ENCODE measurements at places on chromosomes 12 and 14. TPM values are rescaled to one million over a fixed set of nuclear protein-coding genes. Genes with fewer than 3 reads are reported as not detected.

DNA sequence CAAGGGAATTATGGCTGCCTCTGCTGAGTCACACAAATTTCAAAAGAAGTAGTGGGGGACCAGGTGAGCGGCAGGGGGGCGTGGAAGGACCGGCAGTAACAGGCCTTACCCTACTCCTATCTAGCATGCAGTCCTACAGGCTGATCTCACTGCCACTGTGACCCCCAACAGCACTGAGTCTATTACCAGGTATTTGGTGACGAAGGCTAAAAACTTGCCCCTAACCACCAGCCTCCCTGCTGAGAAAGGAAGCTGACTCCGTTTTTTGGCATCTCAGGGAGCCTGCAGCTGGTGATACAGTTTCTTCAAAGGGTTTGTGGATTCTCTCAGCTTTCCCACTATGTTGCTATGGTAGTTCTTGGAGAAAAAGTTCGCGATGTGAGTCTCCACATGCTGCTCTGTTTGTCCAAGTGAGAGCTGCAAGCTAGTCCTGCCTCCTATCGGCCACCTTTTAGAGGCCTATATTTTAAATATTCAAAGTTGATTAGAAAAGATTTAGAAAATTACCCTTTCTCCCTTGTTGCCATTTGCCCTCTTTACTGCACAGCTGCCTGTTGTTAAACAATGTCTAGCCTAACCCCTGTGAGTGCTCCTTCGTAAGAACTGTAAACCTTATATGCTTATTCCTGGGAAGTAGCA, 57.1 kb upstream of the SLCO1B1 start:
- DNase-seq = no peak

DNA sequence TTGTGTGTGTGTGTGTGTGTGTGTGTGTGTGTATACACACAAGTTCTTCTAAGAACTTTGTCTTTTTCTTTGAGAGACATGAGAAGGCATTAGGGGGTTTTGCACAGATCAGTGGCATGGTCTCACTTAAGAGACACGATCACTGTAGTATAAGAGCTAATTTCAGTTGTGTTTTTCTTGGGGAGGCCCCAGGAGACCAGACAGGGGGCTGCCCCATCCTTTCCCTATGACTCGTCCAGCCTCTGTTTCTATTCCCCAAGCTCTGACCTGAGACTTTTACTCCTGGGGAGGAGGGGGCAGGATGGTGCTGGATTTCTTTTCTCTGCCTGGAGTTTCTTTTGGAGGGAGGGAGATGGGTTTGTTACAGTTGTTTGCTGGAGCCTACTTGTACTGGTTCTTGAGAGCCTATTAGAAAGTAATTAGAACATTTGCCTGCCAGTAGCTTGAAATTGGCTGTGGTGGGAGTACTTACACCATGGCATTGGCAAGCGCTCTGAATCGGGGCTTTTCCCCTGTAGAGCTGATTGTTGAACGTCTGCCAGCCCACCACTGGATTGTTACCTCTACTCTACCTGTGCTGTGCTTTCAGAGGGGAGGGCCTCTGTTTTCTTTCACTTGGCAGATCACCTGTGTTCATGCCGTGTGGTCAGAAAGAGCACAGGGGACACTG, 109.5 kb downstream of the TSPAN9 start:
- no peak for DNase-seq

- DNase-seq = no peak
These were observed 11.9 kb downstream of the NT5DC3 start for GRCh38 chr12:103829092-103829491.

- DNase-seq = no peak
These were observed 10.7 kb upstream of the FRS2 start for GRCh38 chr12:69459477-69459876.

- DNase-seq = no peak
These were observed 87.2 kb downstream of the DAAM1 start for GRCh38 chr14:59275668-59276067.

GRCh38 chr12:19246933-19247332, 117.4 kb downstream of the PLEKHA5 start:
- no peak for DNase-seq

GRCh38 chr12:63882844-63883243, 38.3 kb downstream of the SRGAP1 start:
- DNase-seq = no peak

DNA sequence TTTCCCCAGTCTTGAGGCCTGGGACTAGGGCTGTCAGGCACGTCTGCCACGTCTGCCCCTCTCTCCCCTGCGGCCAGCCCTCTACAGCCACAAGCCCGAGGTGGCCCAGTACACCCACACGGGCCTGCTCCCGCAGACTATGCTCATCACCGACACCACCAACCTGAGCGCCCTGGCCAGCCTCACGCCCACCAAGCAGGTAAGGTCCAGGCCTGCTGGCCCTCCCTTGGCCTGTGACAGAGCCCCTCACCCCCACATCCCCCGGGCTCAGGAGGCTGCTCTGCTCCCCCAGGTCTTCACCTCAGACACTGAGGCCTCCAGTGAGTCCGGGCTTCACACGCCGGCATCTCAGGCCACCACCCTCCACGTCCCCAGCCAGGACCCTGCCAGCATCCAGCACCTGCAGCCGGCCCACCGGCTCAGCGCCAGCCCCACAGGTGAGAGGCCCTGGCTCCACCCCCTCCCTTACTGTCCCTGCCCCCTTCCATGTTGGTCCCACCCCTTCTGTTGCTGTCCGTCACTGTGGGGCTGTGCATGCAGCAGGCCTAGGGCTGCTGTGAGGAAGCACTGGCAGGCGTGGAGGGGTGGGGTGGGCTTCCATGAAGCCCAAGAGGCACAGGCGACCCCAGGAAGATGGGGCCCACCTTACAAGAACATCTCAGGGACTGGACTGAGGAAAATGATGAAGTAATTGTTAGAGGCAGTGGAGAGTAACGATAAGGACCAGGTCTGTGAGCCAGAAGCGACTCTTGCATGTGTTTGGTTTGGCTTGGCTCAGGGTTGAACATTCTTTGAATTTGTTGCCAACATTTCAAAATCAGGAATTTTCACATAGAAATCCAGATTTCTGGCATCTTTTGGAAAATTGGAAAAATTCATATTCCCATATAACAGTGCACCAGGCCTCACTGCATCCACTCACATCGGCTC, 16.8 kb downstream of the C12orf43 start:
- no peak for DNase-seq

- no peak for DNase-seq
These were observed 12.8 kb upstream of the FGF23 start for GRCh38 chr12:4392223-4392742.

DNA sequence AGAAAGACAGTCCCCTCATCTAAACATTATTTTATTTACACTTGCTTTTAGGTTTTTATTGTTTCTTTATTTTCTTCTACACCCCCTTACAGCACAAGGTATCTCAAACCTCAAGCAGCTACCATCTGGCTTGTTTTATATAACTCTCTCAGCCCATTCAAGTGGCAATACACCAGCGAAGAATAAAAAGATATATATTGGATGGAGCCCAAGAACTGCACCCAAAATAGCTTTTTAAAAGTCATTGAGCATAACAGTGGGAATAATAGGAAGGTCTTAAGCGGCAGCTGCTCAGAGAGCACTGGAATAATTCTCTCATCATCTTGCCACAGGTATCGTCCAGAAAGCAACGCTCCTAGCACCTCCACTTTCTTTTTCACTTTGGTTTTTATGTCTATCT, 322.5 kb downstream of the SYT1 start:
- DNase-seq = no peak

- no peak for DNase-seq
These were observed 172.0 kb upstream of the VASH1 start for GRCh38 chr14:76589246-76589645.

DNA sequence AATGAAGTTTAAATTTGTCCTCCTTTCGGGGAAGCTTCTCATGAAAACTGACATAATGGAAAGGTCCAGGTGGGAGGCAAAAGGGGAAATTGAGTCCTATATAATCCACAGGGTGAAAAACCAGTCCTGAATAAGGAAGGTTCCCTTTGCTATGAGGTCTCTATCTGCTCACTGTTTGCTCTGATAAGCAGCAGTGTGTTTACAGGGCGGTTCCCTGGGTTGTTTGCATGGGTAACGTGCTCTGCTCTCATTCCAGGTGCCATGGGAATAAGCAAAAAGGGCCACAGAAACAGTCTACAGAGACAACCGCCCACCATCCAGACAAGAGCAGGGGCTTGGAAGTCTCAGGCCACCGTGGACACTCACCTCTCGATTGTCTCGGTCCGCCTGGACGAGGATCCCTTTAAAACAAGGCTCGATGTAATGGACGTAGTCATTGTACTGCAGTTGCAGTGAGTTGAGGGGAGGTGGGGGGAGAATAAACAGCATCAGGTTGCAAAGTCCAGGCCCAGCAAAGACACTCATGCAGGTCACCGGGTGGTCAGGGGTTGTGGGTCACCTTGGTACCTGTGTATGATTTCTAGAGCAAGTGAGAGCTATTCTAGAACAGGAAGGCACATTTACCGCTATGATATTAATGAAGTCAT, 32.7 kb downstream of the CACNA2D4 start:
- no peak for DNase-seq

DNA sequence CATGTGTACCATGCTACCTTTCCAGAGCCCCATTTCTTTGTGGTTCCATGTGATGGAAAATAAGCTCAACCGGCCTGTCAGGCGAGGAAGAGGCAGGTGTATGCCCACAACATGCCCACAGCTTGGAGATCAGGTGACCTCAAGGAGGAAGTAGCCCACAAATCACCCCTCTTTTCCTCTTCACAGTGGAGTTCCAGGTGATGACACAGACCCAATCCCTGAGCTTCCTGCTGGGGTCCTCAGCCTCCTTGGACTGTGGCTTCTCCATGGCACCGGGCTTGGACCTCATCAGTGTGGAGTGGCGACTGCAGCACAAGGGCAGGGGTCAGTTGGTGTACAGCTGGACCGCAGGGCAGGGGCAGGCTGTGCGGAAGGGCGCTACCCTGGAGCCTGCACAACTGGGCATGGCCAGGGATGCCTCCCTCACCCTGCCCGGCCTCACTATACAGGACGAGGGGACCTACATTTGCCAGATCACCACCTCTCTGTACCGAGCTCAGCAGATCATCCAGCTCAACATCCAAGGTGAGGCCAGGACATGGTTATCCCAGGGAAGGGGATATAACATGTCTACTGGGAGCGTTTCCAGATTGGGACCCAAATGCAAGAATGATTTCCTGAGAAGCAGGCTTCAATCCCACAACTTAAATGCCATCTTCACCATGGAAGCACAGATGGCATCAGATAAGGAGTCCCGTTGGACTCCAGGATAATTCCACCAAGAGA, 5.5 kb downstream of the TAPBPL start:
- DNase-seq = no peak

- DNase-seq = no peak
These were observed 199.8 kb upstream of the PDZRN4 start for GRCh38 chr12:40988355-40988754.

DNA sequence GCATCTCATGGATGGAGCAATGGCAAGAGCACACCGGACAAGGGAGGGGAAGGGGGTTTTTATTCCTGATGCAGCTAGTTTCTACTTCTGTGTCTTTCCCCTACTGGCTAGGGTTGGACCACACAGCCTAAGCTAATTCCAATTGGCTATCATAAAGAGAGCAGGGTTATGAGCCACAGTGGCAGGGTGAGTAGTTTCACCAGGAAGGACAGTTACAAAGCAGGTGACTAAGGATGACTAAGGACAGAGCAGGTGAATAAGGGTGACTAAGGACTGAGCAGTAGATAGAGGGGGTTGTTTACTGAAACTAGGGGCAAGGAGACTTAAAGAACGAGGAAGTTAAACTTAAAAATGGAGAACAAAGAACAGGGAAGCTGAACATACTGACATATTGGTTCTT, 321.4 kb upstream of the SEL1L start:
- no peak for DNase-seq

DNA sequence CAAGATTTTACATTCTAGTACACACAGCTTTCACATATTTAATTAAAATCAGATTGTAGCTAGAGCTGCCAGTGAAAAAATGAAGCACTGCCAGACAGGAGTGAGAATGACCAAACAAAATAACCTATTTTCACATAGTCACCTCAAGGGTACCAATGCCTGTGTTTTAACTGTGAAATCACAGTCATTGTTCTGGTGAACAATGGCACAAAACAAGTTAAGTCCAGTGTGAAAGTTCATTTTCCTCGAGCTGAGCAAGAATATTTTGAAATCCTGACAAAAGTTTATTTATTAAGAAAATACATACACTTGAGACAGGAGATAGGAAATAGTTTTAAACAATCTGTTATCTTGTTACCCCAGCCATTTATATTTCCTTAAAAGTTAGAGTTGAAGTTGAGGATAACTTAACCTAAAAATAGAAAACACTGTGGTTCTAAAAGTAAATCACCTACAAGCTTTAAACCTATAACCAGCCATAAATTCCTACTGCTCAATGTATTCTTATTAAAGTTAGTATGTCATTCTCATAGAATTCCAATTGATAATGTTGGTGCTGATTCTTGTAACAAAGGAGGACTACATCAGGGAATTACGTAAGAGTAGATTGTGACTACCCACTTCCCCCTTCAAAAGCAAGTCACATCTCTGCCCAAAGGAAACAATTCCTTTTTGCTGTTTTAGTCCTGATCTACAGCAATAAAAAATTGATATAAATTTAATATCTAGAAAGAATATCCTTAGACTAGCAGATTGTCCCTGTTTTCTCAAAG, 15.9 kb downstream of the DENND5B start:
- no peak for DNase-seq

- no peak for DNase-seq
These were observed 10.3 kb downstream of the EGLN3 start for GRCh38 chr14:33940561-33941011.

GRCh38 chr14:63981569-63981968, 128.8 kb downstream of the SYNE2 start:
- no peak for DNase-seq

DNA sequence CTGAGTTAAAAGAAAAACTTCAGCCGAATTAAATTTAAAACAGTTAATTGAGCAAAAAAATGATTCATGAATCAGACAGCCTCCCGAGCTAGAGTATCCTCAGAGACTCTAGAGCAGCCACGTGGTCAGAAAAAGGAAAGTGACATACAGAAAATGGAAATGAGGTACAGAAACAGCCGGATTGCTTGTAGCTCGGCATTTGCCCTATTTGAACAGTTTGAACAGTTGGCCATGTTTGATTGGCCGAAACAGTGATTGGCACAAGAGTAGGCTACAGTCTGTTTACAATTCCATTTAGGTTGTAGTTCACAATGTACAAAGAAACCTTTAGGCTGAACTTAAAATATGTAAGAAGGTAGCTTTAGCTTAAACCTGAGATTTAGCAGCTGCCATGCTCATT, 12.9 kb upstream of the OXA1L start:
- no peak for DNase-seq

DNA sequence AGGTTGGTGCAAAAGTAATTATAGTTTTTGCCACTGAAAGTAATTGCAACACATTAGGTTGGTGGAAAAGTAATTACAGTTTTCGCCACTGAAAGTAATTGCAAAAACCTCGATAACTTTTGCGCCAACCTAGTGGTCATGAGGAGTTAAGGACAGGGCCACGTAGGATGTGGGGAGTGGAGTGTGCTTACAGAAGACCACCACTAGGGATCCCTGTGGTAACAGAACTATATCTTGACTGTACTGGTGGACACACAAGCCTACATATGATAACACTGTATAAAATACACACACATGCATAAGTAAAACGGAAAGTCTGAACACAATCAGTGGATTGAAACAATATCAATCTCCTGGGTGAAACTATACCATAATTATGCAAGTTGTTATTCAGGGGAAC, 187.4 kb upstream of the ABCD2 start:
- DNase-seq = no peak

The TAC3 gene
- total RNA-seq = not detected

The SELPLG gene
- 9.6 TPM for total RNA-seq

The KCNK10 gene
- total RNA-seq = not detected

The GPRC5D gene
- 0.17 TPM for total RNA-seq

The POLE2 gene
- 16.5 TPM for total RNA-seq

The SLCO1B1 gene
- total RNA-seq = 218 TPM

The IL31 gene
- total RNA-seq = not detected

The TFCP2 gene
- total RNA-seq = 8.6 TPM

Measured in liver (tissue), 10 donors.